Foreskin keratinocyte (primary cell): ENCODE measurements at places on chromosomes 3 and 15. TPM values are rescaled to one million over a fixed set of nuclear protein-coding genes. Genes with fewer than 3 reads are reported as not detected.

- no peak for DNase-seq
Observed at GRCh38 chr3:191361456-191361855, 31.1 kb upstream of the UTS2B start.

- no peak for DNase-seq
Observed at GRCh38 chr15:77059786-77060361, 11.0 kb downstream of the TSPAN3 start.

- DNase-seq, result no peak
Observed at GRCh38 chr3:23508464-23508863, 297.3 kb upstream of the UBE2E1 start.

DNA sequence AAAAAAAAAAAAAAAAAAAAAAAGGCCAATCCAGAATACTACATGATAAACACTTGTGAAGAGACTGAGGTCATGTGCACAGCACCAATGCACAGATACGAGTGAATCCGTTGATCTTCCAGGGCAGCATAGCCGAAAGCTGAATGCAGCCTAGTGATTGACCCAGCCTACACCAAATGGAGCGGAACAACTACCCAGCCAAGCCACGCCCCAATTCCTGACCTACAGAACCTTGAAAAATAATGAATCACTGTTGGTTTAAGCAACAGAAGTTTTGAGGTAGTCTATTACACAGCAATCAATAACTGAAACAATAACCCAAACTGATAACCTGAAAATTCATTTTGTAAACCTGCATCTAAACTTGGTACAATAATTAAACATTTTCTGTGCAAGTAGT, 361.0 kb downstream of the FHIT start:
- no peak for DNase-seq

The UBE2E2 gene
- 22.6 and 28.6 TPM in 2 replicates for total RNA-seq

DNA sequence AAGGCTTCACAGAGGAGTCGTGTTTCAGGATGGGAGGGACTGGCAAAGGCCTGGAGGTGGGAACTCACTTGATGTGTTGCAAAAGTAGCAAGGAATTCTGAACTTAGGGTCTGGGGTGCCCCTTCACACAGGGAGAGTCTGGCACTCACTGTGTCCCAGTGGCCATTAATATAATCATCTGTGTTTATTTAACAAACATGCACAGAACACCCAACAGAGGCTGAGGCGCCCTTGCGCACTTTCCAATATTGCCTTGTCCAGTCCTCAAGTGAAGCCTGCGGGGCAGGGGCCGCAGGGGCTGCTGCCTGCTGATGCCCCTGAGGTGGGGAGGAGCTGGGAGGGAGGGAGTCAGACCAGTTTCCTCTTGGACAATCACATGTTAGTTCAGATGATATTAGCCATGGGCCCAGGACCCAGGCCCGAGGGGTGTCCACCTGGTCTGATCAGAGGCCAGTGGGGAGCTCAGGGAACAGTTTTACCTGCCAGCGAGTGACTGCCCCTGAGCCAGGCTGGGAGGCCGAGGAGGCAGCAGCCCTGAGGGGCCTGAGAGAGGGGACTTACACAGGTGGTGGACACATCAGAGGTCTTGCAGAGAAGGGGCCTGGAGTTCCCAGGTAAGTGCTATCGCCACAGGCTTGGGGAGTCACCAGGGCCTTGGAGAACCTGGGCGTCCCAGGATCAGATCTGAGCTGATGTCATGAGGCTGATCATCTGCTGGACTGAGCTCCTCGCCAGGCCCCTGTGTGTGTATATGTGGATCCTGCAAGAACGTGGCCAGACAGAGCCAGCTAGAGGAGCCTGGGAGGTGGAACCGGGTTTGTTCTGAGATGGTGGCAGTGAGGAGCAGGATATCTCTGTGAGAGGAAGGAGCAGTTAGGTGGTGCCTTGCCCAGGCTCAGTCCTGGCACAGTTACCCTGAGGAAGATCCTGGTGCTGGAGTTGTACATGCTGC, 13.8 kb upstream of the TXNRD3 start:
- no peak for DNase-seq

DNA sequence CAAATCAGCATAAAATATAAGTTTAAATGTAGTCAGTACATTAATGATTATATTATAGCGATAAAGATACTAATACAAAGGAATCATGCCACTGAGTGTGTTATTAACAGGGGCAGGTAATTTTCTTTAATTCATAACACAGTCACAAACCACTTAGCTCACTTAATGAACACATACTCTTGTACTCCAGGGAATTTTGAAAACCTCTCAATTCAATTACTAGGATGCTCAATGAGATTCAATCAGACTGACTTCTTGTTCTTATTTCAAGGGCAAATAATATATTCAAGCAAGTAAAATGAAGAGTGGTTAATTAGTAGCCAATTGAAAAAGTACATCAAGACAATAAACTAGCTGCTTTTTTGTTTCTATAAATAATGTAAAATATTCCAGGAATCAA, 5.8 kb upstream of the SUCNR1 start:
- DNase-seq, result no peak

The GOLGA6A gene
- not detected in 2 replicates for total RNA-seq

The SLC22A13 gene
- total RNA-seq, result 0.17 and 0.21 TPM in 2 replicates

The ACOX2 gene
- 0.34 and 0.42 TPM in 2 replicates for total RNA-seq

The ADGRG7 gene
- total RNA-seq, result not detected in 2 replicates
